ENCODE measurements at places on chromosomes 16 and 17.

GRCh38 chr17:74332017-74332650, 6.1 kb downstream of the KIF19 start:
- DNase-seq: no peak

- DNase-seq: no peak
Measured at GRCh38 chr16:272633-273546, 2.9 kb downstream of the RGS11 start.

DNA sequence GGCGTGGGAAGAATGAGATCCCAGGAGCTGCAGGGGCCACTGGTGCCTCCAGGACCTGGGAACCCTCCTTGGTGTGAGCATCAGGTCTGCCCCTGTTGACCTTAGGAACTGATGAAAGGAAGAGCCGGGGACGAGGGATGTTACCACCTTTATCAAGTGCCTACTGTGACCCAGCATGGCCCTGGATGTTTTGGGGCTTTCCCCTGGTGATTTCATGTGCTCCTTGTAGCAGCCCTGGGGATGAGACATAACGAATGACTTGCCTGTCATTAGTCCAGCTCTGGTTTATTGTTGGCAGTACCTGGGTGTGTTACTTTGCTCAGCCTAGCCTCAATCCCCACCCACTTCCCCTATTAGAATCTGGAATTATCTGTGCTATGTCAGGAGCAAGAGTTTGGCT, 39.9 kb downstream of the WSCD1 start:
- no peak for DNase-seq

DNA sequence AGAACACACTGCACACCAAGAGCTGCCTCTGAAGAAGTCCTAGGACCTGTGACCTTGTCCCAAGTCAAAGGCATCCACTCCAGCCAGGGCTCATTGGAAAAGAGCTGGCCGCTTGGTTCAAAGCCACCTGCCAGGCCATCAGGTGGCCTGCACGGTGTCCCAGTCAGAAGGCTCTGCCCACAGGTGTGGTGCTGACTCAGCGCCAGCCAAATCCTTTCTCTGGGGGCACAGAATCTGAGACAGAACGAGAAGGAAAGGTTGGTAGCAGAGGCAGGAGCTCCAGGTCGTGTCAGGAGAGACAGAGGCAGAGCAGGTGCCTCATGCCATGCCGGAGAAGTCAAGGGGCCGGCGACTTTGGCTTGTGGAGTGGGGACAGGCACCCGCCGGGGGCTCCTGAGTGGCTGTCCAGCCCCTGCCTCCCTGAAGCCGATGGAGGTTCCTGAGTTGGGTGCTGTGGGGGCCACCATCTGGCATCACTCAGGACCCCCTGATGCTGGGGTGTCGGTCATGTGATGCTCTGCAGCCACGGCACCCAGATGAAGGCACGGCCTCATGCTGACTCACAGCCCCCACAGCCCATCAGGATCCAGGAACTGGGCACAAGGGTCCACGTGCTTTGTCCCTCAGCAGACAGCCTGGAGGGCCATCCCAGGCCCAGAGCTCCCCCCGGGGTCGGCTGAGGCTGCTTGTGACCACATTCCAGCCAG, 128.1 kb upstream of the FOXF1 start:
- no peak for DNase-seq

GRCh38 chr17:49582789-49583188, 7.1 kb downstream of the NXPH3 start:
- DNase-seq: peak; percentile 59

DNA sequence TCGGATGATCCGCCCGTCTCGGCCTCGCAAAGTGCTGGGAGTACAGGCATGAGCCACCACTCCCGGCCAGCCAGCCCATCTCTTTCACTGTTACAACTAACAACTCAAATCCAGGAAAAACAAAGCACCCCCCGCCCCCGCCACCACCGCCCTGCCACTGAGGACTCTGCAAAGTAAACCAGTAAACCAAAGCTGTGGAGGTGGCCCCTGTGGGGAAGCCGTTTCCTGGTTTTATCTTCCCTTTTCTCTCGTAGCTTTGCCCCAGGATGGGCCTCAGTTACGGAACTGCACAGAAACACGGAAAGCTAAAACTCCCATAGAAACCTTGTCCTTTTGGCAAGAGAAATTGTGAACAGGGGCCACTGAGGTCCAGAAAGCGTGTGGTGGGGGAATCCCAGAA, 17.5 kb downstream of the CHMP6 start:
- no peak for DNase-seq

GRCh38 chr16:813204-813915, 12.8 kb upstream of the GNG13 start:
- peak; percentile 55 for DNase-seq
